ENCODE measurements at places on chromosomes 2 and 18.

GRCh38 chr2:170873035-170873692, 55.9 kb upstream of the GORASP2 start:
- DNase-seq = peak; percentile 4

GRCh38 chr2:80169811-80170594, 134.5 kb downstream of the LRRTM1 start:
- no peak for DNase-seq

GRCh38 chr18:51195086-51195450, 2.4 kb downstream of the MEX3C start:
- DNase-seq = no peak

- DNase-seq = no peak
Measured at GRCh38 chr2:129439406-129440302, 539.8 kb upstream of the RAB6C start.

DNA sequence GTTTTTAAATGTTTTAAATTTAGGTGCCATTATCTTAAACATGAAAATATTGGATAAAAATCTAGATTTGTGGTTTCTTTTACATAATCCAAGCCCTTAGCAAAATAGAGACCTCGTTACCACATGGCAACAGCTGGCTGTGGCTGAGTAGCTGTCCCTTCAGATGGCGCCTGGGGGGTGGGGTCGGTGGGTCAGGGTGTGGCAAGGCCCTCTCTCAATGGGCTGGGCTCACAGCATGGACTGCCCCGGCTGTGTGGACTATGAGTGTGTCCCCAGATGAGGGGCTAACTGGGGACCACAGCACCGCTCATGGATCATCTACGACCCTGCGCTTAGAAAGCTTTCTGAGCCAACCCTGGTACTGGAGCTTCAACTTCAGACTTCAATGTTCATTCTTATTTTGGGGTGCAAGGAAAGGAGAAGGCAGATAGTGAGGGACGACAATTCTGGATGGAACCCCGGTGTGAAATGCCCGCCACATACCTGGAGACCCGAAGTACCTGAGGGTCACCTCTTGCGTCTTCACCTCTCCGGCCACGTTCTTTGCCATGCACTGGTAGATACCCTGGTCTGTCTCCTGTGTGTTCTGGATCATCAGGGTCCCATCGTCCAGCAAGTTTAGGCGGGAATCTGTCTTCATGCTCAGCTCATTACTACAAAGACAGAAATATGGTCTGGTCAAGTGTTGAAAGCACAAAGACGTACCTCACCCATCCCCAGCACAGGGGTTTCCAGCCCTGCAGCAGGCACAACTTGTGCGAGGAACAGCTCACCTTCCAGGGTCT, 71.0 kb downstream of the PXDN start:
- no peak for DNase-seq

DNA sequence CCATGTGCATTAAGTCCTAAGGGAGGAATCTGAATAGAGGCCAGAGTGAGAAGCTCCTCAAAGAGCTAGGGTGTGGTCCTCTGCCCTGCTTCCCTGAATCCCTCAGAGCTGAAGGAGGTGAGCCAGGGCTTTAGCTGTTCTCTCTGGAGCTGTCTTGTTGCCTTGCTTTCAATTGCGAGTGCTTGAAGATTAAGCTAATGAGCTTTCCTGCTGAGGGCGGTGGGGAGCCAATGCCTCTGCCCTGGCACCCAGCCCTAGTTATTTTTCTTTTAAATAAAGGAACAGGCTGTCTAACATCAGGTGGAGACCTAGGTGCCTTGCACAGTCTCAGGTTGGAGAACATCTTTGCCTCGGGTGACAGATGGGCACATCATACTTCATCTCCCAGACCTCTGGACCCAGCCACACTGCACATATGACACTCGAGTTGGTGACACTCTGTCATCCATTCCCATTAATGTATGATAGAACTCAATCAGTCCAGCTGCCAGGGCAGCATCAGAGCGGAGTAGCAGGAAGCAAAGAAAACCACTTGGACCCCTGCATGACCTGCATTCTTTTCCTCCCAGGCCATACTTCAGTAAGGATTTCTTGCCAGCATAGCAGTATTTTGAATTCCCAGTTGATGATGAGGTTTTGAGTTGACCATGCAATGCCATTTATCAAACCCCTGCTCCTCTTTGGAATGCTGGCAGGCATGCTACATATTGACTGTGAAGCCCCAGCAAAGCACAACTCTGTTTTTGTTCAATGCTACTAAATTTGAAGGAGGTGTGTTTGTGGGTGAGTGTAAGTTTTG, 292.7 kb downstream of the RNF144A start:
- no peak for DNase-seq

All from NCI-H187 (cell line).